GF-D8 (cell line): ENCODE measurements at places on chromosomes 11 and 22.

GRCh38 chr22:38947321-38948140 lies 9.9 kb upstream of the APOBEC3A start:
- no peak for DNase-seq

GRCh38 chr11:72920001-72920400 lies 105.8 kb downstream of the ATG16L2 start:
- no peak for DNase-seq

GRCh38 chr11:132925825-132926469 lies 606.4 kb downstream of the OPCML start:
- no peak for DNase-seq

GRCh38 chr22:46309526-46310085 lies 12.9 kb downstream of the GTSE1 start:
- DNase-seq = no peak

DNA sequence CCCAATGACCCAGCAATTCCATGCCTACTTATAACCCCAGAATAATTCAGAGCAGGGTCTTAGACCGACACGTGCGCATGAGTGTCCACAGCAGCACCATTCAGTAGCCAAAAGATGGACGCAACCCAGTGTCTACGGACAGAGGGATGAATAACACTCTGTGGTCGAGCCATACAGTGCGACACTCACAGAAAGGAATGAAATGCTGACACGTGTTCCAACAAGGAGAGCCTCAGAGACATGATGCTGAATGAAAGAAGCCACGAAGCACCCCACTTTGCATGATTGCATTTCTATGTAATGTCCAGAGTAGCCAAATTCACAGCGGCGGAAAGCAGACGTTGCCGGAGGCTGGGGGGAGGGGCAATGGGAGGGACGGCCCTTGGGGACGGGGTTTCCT lies 134.4 kb downstream of the CTTN start:
- no peak for DNase-seq

GRCh38 chr22:50600538-50600937 lies at the start of gene MAPK8IP2:
MAPK8IP2 (plus strand) TSS chr22:50600793; CDS start chr22:50600819, 26 bp downstream.
- no peak for DNase-seq

GRCh38 chr11:15665368-15665871 lies 550.7 kb downstream of the INSC start:
- no peak for DNase-seq

DNA sequence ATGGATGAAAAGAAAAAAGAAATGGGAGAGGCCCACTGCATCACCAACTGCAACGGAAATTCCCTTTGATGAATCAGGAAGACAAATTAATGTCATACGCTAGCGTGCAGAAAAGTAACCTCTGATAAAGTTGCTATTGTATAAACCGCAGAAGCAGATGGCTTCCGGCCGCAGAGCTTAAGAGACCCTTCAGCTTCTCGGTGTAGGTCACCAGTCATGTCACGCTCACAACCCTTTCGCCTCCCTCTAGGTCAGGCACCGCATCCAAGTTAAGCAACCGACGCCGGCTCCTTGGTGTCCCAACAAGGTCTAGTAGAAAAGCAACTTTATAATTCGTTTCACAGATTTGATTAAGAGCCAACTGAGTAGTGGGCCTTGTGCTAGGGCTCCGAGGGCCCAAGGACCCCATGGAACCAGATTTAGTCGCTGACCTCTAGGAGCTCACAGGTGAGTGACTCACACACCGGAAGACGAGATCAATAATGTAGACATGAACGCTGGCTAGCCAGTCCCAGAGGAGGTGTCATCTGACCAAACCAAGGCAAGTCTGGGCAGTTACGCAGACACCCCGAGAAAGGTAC lies 1.2 kb upstream of the ZFP91 start:
- peak; percentile 92 for DNase-seq

GRCh38 chr11:85316967-85317366 lies 310.2 kb downstream of the DLG2 start:
- DNase-seq = peak; percentile 57

GRCh38 chr22:49824185-49824925 lies 3.3 kb downstream of the BRD1 start:
- DNase-seq = no peak

DNA sequence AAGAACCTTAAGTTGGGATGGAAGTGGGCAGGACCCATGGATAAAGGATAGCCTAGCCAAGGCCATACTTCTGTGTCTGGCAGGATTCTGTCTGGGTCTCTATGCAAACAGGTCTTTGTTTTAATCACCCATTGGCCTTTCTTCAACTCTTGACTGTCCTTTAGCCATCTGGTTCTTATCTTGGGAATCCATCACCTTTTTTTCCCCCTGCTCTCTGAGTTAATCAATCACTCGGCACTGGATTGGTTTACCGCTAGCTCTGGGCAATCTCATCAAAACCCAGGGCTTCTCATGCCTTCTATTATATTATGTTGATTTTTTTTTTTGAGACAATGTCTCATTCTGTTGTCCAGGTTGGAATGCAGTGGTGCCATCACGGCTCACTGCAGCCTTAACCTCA lies 1.8 kb upstream of the RNF169 start:
- no peak for DNase-seq

DNA sequence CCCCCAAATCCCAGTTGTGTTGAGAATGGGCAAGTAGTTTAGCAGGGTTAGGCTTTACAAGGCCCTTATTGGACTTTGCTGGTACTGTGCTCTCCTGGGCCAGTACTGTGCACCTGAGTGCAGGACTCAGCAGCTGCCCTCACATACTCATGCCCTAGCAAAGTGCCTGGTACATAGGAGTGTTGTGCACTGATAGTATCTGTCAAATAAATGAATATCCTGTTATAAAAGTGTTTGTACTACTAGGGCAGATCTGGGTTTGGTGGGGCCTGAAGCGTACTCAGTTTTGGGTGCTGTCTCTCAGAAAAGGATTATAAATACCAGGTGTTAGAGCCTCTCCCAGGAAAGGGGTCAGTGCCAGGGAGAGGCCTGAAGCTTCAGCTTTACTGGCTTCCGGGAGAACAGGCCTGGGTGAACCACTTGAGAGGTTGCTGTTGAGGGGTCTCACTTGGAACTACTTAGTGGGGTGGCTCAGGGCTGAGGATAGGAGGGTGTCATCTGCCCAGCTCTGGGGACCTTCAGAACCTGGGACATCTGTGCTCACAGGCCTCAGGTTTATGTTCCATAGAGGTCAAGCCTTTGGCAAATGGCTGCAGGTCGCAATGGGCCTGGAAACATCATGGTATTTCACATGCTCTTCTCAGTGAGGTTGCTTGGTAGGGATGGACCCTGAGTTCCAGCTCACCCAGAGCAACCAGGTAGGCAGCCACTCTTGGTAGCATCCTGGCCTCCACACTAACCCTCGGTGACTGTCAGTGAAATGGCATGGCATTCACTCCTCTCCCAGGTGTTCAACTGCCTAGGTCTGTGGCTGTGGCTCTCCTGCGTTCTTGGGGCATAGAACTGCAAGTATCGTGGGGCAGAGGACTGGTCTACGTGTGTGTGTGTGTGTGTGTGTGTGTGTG lies 106.1 kb downstream of the ZBTB16 start:
- DNase-seq = no peak

DNA sequence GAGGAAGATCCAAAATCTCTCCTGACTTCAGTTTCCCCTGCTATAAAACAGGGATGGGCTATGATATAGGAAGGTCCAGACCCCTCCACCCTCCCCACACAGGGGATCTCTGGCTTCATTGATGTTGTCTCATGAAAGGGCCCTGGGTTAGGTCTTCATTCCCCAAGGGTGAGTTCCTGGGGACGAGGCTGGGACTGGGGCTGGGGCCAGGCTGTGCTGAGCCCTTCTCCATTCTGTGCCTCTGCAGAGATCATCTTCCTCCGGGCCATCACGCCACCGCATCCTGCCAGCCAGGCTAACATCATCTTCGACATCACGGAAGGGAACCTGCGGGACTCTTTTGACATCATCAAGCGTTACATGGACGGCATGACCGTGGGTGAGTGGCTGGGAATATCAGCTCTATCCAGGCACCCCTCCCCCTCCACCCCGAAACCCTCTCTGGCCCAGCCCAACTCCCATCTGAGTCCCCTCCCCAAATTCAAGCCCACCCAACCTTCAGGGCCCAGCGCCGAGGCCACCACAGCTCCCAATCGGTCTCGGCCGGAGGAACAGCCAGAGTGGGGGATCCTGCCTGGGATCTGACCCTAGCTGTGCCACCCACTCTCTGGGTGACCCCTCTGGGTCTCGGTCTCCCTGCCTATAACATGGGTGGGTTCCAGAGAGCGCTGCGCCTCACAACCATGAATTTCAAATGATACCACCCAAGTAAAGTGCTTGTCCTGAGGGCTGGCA lies 74.2 kb downstream of the FBLN1 start:
- DNase-seq = no peak

GRCh38 chr11:97854877-97855276 lies 1165.9 kb upstream of the CNTN5 start:
- DNase-seq = no peak

DNA sequence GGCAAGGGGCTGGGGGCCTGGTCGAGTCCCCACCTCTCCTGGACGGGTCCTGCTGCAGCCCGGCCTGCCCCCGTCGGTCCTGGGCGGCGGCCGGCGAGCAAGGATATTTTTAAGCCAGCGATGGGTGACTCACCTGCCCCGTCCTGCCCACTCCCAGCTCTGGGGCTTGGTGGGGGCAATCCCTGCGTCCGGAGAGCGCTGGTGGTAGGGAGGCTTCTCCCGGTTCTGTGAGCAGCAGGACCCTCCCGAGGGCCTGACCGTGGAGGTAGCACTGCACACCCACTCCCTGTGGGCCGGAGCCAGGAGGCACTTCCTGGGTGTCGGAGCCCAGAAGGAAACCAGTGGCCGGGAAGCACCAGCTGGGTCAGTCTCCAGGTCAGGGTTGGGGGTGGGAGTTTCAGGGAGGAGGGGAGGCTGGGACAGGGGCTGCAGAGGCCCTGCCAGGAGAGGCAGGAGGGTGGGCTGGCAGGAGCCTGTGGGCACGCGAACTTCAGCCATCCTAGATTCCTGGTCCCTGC lies 467 bp downstream of the EPS8L2 start:
- DNase-seq = no peak

DNA sequence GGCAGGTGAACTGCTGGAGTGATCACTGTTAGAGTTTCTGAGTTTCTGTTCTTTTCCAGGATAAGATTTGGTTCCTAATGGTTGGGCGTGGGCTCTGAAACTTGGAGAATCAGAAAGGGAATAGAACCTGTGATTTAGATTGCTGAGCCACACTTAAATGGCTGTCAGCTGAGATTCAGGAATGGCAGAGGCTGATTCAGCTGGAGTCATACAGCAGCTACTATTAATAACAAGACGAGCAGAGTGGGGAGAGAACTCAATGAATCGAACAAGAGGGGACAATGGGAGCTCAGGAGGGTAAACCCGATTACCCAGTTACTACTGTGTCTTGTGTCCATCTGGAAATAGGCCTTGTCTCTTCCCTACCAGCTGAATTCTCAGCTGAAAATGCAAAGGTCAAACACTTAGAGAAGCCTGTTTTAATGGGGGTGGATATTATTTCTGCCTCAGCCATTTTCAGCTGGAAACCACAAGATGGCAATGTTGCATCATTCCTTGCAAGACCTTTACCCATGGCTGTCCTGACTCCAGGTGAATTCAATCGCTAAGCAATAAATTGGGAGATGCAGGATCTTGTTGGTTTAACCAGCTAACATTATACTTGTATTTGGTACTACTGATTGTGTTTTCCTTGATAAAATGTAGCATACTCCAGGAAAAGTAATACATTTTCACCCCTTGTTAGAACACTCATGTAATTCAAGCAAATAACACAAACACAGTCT lies 104.5 kb upstream of the RAG2 start:
- DNase-seq = peak; percentile 5

GRCh38 chr11:86370922-86371594 lies 3.6 kb upstream of the CCDC81 start:
- DNase-seq = peak; percentile 21

- DNase-seq = no peak
These were observed 1060.1 kb downstream of the NTM start for GRCh38 chr11:132430429-132431062.

- DNase-seq = no peak
These were observed 7.2 kb downstream of the TRPT1 start for GRCh38 chr11:64218628-64219353.

- DNase-seq = no peak
These were observed 4.1 kb upstream of the APOL3 start for GRCh38 chr22:36164621-36165020.

DNA sequence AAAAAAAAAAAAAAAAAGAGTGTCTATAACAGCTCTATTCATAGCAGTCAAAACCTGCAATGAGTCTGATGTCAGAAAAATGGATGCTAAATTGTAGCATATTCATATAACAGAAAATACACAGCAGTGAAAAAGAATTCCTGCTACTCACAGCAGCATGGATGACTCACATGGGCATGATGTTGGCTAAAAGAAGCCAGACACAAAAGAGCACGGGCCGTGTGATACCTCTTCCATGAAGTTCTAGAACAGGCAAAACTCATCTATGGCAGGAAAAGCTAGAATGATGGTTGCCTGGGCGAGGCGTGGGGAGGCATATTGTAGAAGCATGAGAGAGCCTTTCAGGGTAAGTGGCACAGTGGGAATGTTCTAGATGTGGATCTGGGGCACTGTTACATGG lies 18.9 kb downstream of the PLAAT3 start:
- no peak for DNase-seq
